ENCODE measurements at places on chromosomes 12 and 14.

DNA sequence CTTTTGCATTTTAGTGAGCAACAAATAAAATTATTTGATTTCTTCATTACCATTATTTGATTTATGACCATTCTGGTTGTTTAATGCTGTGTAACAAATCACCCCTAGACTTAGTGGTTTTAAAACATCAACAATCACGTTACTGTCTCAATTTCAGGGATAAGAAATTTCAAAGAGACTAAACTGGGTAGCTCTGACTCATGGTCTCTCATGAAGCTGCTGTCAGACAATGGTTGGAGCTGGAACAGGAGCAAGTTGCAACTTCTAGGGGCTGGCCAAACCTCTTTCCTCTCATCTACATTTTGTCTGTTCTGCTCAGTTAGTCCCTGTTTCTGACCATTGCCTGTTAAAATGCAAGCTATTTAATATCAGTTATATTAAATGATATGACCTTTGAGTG lies 517.0 kb downstream of the KCNH5 start:
- DNase-seq = no peak

GRCh38 chr12:17334784-17335183 lies 728.8 kb upstream of the LMO3 start:
- DNase-seq = no peak

- no peak for DNase-seq
Measured at GRCh38 chr12:119621878-119622277, 28.3 kb downstream of the TMEM233 start.

GRCh38 chr14:33317675-33318074 lies 379.0 kb downstream of the NPAS3 start:
- DNase-seq = no peak

- no peak for DNase-seq
Measured at GRCh38 chr14:93944348-93945069, 17.4 kb downstream of the FAM181A start.

GRCh38 chr14:35446450-35446849 lies 41.9 kb upstream of the NFKBIA start:
- no peak for DNase-seq

DNA sequence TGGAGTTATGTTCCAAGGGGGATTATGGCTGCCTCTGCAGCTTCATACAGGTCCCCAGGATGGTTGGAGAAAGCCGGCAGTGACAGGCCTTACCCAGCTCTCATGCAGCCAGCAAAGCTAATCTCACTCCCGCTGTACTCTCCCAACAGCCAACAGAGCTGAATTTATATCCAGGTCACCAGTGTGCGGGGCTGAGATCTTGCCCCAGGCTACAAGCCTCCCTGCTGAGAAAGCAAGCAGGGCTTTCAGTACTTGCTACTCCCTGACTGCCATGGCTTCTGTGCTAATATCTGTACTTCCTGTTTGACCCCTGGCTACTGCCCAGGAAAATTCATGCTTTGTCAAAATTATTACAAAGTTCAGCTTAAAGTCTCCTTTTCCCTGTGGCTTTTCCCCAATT lies 92.9 kb downstream of the ATP23 start:
- DNase-seq = no peak

DNA sequence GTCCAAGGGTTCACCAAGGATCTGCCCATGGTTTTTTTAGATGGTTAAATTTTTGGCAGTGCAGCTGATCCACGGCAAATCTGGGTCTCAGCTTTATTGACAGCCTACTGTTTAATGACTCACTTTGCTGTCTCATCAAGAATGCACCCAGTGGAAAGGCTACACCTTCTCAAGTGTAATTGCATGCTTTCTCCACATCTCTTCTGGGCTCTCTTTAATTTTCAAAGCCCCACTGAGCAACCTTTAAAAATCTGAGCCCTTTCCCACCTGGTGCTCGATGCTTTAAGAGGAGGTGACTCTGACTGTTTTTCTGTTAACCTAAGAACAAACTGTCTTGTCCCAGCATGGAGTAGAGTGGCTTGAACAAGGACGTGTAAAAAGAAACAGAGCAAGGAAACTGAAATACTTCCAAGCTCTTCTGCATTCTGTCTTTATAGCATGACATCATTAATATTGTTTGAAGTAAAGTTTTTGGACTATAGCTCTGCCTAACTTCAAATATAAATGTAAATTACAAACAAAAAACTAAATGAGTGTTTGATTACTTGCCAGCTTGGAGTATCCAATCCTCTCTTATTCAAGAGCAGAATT lies 214.2 kb upstream of the KRR1 start:
- DNase-seq = peak; percentile 37

GRCh38 chr12:101414533-101415119 lies 7.1 kb upstream of the ARL1 start:
- peak; percentile 54 for DNase-seq

DNA sequence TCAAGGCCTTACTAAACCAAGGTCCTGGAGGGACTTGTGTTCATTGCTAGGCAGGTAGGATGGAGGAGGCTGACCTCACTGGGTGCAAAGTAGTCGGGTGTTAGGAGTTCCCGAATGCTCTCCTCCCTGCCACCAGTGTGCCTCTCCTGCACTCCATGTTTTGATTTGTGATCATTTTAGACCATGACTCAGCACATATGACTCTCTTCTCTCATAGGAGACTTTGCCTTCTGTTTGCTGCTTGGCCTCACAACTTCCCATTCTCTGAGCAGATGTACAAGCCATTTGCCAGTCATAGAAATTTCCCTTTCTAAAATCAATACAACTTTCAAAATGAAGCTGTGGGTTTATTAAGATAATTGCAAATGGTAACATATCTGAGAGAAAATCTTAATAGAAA lies 46.6 kb upstream of the LRIG3 start:
- DNase-seq = no peak

- DNase-seq = no peak
Measured at GRCh38 chr12:123479442-123480180, 21.7 kb downstream of the SNRNP35 start.

GRCh38 chr12:109214131-109214530 lies 95.0 kb downstream of the FOXN4 start:
- no peak for DNase-seq

DNA sequence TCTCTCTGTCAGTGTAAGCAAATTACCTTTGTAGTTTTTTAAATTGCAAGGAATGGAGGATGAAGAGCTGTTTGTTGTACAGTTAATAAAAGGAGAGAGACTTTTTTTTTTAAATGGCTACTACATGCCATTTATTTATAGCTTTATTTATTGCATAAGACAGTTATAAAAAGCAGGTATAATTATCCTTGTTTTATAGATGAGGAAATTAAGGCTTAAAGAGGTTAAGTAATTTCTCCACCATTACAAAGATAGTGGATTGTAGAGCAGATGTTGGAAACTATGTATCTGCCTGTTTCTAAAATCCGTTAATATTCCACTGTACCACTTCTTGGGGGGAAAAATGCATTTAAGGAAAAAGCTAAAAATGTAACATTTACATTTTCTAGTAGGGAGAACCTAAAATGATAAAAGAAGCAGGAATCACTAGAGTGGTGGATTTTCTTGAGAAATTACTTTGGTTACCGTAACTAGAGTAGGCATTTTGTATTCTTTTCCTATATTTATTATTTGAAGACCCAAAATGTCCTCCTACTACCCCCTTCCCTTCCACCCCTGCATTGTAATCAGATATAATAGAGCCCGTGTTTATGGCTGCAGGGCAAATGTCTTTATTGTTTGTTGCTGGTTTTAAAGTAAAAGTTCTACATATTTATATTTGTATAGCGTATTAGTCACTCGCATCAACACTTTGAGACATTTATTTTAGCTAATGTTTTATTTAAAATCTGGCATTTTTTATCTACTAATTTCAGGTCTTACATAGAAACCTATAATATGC lies 2.3 kb downstream of the SNAPC1 start:
- DNase-seq = no peak

GRCh38 chr14:73746520-73747378 lies 32.6 kb upstream of the PNMA1 start:
- DNase-seq = no peak

DNA sequence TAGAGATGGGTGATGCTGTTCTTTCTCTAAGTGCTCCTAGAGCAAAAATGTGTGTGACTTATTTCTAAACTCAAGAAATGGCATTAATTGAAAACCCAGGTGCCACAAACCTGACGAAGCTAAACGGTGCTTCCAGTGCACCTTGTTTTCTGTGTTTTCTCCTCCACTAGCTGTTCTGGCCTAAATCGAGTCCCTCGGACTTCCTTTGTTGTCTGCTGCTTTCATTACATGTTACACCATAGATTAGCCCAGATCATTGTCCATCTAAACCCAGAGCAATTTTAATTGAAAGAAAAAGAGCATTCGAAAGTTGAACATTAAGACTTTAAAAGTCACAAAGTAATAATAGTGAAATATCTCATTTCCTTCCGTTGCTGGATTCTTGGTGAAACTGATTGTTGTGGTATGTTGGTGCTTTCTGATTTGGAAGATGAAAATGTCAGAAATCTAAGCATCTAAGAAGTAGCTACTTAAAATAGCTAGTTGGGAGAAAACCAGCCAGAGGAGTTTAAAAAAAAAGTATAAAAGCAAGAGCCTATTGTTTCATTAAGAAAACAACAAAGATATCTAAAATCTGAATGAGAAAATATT lies 219.6 kb upstream of the G2E3 start:
- DNase-seq = no peak

DNA sequence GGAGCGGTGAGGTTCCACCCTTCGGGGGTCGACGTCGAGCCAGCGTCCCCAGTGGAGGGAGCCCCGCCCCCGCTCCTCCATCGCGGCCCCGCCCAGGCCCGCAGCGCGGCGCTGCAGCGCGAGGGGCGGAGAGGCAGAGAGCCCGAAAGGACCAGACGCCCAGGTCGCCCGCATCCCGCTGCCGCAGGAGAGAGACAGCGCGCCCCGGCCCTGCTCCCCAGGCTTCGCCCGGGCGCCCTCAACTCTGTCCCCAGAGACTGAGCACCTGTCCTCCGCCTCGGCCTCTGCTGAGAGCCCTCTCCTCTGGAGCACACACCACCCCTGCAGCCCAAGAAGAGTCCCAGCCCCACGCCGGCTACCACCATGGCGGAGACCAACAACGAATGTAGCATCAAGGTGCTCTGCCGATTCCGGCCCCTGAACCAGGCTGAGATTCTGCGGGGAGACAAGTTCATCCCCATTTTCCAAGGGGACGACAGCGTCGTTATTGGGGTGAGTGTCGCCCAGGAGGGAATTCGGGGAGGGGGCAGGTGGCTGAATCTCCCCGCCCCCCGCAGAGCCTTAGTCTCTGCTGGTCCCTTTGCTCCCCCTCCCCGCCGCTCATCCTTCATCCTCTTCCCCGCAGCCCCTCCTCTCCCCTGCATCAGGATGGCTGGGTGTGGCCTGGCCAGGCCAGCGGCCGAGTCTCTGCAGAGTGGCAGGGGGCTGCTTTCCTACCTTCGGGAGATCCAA lies at the start of gene KIF5A:
Gene KIF5A, plus strand, starts transcription at position 136 of the 732 bp plus-strand sequence. Its CDS starts 228 bp downstream, at position 364.
- no peak for DNase-seq

- DNase-seq = no peak
Measured at GRCh38 chr12:84408936-84409335, 503.7 kb downstream of the SLC6A15 start.

- peak; percentile 16 for DNase-seq
Measured at GRCh38 chr12:27843714-27844245, 63.7 kb upstream of the MANSC4 start.

DNA sequence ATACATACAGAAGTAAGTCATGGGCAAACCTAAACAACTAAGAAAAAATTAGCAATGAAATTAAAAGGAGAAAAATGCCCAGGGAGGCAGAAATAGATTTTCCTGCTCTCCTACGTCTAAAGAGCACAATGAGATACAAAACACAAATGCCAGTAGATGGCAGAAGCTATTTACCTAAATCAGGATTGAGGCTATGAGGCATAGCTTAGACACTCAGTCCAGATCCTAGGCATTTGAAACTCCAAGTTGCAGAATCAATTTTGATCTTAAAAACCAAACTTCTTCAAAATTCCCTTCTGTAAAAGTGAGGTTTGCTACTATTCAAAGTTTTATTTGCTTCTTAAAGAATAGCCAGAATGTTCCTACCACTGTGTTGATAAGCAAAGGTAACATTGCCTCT lies 368.6 kb downstream of the DAD1 start:
- DNase-seq = no peak

GRCh38 chr12:1013618-1014489 lies 22.8 kb downstream of the ERC1 start:
- DNase-seq = peak; percentile 69

DNA sequence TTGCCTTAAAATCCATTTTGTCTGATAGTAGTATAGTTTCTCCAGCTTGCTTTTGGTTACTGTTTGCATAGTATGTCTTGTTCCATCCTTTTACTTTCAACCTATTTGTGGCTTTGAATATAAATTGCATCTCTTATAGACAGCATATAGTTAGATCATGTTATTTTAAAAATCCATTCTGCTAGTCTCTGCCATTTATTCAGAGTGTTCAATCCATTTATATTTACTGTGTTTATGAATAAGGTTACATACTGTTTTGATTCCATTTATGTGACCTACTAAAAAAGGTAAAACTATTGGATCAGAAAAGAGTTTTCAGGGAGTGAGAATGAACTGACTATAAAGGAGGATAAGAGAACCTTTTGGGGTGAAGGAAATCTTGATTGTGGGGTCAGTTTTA lies 29.6 kb upstream of the VPS33A start:
- DNase-seq = no peak

DNA sequence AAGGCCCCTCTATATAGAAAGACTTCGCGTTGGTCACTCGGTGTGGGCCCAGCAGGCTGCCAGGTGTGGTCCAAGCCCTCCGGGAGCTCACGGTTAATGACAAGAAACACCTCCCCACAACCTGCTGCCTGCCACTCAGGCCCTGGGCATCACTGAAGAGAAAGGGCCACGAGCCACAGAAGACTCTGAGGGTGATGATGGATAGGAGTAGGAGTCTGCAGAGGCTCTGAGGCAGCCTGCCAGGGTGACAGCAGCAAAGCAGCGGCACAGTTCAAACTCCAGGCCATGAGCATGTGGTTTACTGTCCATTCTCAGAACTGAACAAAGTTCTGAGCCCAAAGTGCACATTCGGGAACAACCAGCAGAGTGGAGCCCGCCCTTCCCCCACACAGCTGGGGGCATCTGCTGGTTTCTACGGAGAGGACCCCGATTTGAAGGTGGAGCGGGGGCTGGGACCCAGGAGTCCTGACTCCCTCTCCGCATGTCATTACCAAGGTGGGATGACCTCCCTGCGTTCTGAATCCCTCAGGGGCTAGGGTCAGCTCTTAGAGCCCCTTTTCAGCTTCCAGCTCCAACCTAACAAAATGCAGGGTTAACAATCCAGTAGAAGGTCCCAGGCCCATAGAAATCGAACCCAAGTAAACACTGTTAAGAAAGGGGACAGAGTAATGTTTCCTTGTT lies 65.8 kb downstream of the VWF start:
- no peak for DNase-seq

DNA sequence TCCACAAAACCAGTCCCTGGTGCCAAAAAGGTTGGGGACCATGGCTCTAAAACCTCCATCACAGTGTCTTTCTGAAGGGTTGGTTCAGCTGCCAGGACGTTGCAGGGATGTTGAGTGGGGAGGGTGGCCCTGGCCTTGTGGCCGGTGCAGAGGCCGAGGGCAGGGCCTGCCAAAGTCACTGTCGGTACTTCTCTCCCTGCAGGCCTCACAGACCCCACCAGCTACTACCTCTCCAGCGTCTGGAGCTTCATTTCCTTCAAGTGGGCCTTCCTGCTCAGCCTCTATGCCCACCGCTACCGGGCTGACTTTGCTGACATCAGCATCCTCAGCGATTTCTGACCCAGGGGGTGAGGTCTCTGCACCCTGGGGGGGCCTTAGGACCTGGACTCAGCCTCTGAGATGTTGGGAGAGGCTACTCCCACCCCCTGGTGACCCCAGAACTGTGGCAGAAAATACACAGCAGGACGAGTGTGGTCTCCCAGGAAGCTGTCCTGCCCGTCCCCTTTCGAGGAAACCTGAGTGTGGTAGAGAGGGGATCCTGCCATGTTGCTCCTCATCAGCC lies 7.0 kb downstream of the SLC48A1 start:
- no peak for DNase-seq

- DNase-seq = no peak
Measured at GRCh38 chr14:104706733-104707607, 17.1 kb upstream of the ADSS1 start.

All from fibroblast of the conjunctiva (primary cell).